Activated CD4-positive, alpha-beta T cell treated with anti-CD3 and anti-CD28 coated beads for 48 hours (primary cell): ENCODE measurements at places on chromosomes 7 and 10.
A peak's percentile ranks its signal among the peaks of the same experiment; 100 is the strongest.

DNA sequence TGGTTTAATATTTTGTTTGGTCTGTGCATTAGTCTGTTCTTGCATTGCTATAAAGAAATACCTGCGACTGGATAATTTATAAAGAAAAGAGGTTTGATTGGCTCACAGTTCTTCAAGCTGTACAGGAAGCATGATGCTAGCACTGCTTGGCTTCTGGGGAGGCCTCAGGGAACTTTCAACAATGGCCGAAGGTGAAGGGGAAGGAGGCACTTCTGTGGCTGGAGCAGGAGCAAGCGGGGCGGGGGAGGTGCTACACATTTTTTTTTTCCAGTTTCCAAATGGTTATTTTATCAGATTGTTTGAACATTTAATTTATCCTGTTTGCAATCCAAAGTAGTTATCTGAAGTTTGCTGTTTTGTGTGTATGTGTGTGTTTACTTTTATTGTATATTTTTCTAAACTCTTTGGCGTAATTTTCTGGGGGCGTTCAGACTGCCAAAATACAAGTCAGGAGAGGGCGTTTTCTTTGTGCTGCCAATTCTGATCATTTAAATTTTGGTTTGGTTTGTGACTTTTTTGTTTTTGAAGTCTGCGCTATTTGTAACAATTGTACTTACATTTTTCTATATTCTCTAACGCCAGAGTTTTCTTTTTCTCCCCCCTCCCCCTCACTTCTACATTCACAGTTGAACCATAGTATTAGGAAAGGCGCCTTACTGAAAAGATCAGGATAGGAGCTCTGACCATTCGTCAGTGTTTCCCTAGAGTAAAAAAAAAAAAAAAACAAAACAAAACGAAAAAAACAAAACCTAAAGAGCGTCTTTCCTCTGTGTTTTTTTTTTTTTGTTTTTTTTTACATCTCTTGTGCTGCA lies 58.5 kb downstream of the ZNF783 start:
- DNase-seq: no peak

DNA sequence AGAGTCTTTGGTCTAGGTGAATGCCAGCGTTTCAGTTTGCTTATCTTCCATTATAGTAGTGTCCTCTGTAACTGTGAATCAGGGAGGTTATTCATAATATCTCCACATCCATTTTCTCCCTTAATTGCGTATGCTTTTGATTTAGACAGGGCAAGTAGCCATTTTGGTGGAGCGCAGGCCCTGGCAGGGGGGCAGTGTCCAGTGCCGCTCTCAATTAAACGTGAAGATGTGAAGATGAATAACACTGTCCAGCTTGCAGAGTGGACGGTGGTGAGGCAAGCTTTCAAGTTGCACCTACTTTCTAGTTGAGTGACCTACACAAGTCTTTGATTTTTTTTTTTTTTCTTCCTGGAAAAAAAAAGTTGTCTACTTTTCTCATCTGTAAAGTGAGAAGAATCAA lies 4.5 kb downstream of the TSPAN14 start:
- no peak for DNase-seq

DNA sequence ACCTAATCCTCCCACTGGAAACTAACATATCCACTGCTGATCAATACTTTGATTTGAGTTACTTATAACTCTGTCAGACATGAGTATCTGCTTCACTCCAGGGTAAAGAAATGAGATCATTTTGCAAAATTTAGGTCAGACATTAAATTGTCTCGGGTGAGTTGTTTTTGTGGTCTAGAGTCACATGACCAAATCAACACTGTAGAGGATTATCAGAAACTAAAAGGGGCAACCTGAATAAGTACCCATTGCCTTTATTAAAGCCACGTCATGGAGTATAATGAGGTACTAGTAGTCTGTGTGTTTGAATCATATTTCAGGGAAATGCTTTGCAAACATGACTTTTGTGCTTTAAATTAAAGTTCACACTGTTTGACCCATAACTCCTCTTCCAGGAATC lies 107.7 kb upstream of the ADO start:
- DNase-seq: no peak

GRCh38 chr7:44912775-44913347 lies 27.5 kb upstream of the PURB start:
- DNase-seq: no peak

DNA sequence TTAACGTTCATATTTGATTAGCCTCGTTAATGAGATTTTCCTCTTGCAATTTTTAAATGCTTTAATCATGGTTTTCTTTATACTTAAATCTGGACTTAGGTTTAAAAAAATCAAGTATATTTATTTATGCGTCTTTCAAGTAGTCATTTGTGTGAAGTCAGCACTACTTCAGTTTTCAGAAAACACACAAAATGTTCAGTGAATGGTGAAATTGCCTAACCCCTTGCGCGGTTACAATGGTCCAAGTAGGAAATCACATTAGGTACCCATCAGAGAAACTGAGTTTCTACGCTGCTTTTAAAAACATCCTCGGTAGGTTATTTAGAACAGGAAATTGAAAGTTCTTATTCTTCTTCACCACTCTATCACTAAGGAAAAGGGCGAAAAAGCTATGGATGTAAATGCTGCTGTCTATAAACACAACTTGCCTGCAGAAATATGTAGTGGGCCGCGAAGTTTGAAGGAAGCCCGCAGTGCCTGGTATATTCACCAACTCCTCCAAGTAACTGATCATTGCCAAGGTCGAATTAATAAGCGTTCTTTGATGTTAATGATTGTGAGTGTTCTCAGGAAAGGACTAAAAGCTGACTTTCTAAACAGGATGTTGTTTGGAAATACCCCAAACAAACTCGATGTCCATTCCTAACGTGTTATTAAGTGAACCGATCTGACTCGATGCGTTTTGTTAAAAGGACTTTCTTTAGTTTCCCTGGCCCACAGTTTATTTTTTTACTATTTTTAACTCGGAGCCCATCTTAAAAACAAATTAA lies 1.0 kb downstream of the SYPL1 start:
- no peak for DNase-seq

GRCh38 chr10:120514035-120514620 lies 57.1 kb downstream of the PLPP4 start:
- peak; percentile 24 for DNase-seq

GRCh38 chr7:98203964-98204605 lies 7.2 kb upstream of the BHLHA15 start:
- DNase-seq: no peak
